Jurkat, Clone E6-1 (cell line): ENCODE measurements at places on chromosomes 12 and 14.

DNA sequence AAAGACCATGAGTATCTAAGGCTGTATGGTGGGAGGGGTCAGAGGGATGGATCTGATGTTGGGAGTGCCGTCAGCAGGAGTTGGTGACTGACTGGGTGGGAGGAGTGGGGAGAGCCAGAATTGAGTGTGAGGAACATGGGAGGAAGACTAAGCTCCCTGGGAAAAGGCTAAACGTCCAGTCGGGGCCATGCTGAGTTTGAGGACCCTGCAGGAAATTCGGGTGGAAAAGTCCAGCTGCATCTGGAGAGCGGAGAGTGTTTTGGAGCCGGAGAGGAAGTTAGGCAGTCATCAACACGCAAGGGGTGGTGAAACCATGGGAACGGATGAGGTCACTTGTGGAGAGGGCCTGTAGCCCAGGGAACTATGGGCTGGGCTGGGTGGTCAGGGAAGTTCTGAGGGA is 60.9 kb downstream of the ELK3 start:
- DNase-seq = no peak

DNA sequence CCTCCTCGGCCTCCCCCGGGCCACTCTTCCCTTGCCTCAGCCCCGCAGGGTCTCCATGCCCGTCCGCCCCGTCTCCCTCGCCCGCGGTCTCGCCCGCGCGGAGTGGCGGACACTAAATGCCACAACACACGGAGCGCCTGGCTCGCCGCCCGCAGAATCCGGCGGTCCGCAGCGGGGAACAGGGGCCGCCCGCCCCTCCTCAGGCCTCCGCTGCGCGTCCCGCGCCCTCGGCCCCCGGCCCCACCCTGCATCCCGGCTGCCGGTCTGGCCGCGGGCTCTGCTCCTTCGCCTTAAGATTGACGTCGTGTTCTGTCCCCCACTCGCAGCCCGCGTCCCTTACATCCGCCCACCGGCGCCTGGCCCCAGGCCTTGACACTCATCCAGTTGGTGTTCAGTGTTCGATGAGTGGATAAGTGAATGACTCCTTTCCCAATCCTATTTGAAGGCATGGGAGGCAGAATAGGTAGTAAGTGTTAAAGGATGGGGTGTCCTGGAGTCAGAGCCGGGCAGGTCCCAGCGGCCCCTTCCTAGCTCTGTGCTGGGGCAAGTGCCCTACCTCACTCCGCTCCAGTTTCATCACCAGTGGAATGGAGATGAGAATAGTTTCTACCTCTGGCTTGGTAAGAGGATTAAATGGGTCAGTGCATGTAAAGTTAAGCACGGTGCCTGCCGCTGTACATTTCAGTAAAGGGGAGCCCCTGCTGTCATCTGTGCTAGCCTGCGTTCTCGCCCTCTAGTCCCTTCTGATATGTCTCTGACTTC is 622 bp downstream of the TECPR2 start:
- no peak for DNase-seq

- no peak for DNase-seq
These were observed 1168.8 kb downstream of the GALC start for GRCh38 chr14:86824167-86824566.

DNA sequence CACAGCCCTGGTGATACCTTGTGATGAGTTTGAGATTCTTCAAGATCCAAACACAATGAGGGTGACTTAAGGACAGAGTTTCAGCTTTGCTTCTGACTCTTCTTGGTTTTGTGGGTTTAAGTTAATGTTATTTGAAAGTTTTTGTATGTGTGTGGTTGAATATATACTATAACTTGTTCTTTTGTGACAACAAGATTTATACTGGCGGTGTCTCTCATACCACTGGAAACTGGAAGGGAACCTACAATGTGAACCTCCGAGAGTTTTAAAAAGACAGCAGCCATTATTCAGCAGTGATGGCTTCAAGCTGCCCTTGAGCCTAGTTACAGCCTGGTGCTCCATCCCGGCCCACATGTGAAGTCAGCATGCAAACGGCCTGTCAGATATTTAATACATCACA is 87.9 kb upstream of the IGF1 start:
- DNase-seq = no peak

GRCh38 chr12:52865090-52865944 is 16.5 kb upstream of the KRT78 start:
- no peak for DNase-seq

DNA sequence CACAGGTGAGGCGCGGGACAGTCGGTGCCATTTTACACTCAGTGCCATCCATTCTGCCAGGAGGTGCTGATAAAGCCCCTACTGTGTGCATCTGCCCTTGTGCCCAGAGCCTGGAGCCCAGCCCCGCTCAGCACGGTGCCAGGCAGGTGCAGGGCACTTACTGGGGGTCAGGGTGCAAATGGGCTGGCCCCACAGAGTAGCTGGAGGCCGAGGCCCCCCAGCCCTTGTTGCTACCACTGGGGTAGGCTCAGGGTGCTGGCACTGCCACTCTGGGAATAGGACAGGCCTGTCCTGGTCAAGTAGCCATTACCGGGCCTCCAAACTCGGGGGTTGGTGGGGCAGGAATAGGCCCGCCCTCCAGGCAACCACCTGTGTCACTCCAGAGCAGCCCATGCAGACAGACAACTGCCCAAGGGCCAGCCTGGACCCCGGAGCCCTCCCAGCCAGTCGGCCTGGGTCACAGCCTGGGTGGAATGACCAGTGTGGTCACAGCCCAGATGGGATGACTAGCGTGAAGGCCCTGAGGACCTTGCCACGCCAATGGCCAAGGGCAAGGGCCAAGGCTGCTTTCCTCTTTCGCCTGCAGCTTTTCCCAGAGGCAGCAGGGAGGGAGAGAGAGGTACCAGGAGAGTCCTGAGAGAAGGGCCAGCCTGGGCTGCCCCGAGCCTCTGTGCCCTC is 3.0 kb downstream of the INF2 start:
- DNase-seq = no peak

- DNase-seq = no peak
These were observed 63.6 kb downstream of the CHGA start for GRCh38 chr14:92986254-92987147.

- peak; percentile 19 for DNase-seq
These were observed 7.3 kb upstream of the KIF26A start for GRCh38 chr14:104130974-104131651.

GRCh38 chr12:101694297-101694848 is 3.1 kb upstream of the CHPT1 start:
- no peak for DNase-seq

GRCh38 chr14:101290611-101291010 is 270.7 kb upstream of the DIO3 start:
- no peak for DNase-seq

DNA sequence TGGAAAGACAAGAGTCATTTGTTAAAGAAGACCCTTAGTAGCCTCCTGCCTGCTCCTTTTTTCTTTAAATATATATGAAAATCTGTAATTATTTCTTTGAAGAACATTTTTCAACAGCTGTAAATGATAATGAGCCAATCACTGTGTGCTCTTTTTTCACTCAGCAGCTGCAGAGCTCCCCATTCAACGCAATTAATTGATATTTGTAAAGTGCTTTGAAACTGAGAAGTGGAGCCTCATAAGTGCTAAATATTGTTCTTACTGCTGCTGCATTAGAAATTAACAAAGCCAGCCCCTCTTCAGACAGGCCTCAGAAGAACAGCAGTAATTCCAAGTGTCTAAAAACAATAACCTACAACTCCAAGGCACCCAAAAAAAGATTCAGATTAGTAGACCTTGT is 224.3 kb downstream of the GXYLT1 start:
- DNase-seq = no peak

DNA sequence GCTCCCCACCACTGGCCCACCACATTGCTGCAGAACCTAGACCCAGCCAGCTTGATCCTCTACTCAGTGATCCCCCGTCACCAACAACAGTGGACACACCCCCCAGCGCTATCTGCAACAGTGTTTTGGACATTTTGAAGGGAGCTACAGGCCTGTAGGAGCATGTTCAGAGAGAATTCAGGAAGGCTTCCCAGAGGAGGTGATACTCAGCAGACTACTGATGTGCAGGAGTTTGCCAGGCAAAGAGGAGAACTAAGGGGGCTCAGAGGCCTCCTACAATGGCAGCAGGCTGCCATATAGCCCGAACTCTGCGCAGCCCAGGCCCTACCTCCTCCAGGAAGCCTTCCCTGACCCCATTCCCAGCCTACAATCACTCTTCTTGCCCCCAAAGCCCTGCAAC is 70.0 kb downstream of the SYNE3 start:
- no peak for DNase-seq

DNA sequence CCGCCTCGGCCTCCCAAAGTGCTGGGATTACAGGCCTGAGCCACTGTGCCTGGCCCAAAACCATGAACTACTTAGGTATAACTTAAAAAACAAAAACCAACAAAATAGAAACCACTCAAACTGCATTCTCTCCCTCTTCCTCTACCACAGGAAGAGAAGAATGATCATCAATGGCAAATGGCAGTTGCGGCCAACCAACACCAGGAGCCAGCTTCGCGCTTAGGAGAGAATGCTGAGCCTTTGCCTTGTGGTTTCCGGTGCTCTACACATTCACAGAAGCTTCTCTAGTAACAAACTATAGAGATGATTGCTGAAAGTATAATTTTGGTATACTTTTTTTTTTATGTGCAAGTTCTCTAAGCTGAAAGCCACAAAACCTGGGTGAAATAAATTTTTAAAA is 17.1 kb downstream of the CATSPERB start:
- peak; percentile 95 for DNase-seq

DNA sequence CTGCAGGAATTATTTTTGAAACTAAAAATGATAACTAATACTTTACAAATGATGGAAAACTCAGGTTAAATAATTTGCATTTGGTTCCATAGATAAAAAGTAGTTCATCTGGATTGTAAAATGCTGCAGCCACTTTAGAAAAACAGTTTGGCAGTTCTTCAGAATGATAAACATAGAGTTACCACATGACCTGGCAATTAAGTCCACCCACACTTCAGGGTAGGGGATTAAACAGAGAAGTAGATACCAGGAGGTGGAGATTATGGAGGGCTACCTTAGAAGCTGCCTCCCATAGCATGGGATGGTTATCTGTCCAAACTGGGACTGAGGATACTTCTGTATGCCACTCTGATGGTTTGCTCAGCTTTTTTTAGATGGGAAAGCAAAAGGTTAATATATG is 22.2 kb downstream of the ARF6 start:
- DNase-seq = no peak

- DNase-seq = peak; percentile 49
These were observed at the start of gene CDH24 for GRCh38 chr14:23056956-23057756. Gene CDH24, minus strand, starts transcription at chr14:23057520. Its CDS starts 1,787 bp downstream, at chr14:23055733.

GRCh38 chr12:129028844-129029243 is 175.6 kb downstream of the GLT1D1 start:
- DNase-seq = no peak

DNA sequence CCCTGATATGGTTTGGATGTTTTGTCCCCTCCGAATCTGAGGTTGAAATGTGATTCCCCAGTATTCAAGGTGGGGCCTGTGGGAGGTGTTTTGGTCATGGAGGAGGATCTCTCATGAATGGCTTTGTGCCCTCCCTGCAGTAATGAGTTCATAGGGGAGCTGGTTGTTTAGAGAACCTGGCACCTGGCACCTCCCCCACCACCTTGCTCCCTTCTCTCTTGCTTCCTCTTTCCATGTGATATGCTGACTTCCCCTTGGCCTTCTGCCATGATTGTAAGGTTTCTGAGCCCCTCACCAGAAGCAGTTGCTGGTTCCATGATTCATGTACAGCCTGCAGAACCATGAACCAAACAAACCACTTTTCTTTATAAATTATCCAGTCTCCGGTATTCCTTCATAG is 32.6 kb downstream of the CD163L1 start:
- DNase-seq = no peak

GRCh38 chr14:38593476-38593875 is 337.6 kb upstream of the CLEC14A start:
- DNase-seq = no peak

- DNase-seq = no peak
These were observed 22.1 kb downstream of the SERPINA1 start for GRCh38 chr14:94366146-94366915.

- DNase-seq = no peak
These were observed 250.5 kb upstream of the PWP1 start for GRCh38 chr12:107435072-107435471.

DNA sequence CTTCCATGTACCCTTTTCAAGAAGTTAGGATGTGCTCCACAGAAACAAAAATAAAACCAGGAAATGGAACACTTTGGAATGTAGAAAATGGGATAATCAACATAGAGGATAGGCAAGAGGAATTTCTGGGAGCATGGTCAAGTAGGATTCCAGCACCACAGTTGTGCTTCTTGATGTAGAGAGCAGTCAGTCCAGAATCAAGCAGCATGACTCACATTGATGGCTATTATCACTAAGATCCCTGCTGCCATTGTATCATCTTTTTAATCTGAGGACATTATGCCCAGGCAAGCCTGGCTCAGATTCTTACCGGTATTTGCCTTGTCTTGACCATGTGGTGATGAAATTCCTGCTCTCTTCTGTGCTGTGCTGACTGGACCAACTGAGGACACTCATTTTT is 5.7 kb downstream of the ETFRF1 start:
- no peak for DNase-seq

GRCh38 chr12:123948796-123949769 is 23.5 kb downstream of the CCDC92 start:
- DNase-seq = no peak

GRCh38 chr12:80472236-80472635 is 28.2 kb downstream of the PTPRQ start:
- DNase-seq = no peak

- DNase-seq = no peak
These were observed 88.4 kb downstream of the TMCC3 start for GRCh38 chr12:94561943-94562411.

DNA sequence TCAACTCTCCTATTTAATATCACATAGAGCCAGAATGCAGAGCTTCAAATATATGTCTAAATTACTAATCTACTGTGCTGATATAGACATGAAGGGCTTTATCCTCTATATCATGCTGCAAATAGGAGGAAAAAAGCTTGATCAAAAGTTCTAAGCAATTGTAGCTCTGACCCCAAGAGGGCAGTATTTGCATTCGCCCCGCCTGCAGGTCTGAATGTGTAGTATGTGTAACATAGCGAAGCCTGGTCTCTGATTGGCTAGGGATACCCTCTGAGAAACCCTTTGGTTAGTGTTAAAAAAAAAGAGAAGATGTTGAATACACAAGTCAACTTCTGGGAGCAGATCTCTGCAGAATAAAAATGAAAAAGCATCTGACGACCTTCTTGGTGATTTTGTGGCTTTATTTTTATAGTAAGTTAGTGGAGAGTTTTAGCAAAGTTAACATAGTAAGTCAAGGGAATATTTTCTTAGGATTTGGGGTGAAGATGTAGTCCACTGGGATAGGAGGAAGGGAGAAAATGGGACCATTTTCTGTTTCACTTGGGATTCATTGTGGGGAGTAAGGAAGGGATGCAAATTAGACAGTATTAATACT is 151.6 kb upstream of the OR4E1 start:
- peak; percentile 77 for DNase-seq

- DNase-seq = no peak
These were observed 152.5 kb upstream of the BTG1 start for GRCh38 chr12:92297932-92298696.
